Activated CD8-positive, alpha-beta T cell treated with anti-CD3 and anti-CD28 coated beads for 36 hours (primary cell): ENCODE measurements at places on chromosomes 2 and 18. TPM values are rescaled to one million over a fixed set of nuclear protein-coding genes. Genes with fewer than 3 reads are reported as not detected.

DNA sequence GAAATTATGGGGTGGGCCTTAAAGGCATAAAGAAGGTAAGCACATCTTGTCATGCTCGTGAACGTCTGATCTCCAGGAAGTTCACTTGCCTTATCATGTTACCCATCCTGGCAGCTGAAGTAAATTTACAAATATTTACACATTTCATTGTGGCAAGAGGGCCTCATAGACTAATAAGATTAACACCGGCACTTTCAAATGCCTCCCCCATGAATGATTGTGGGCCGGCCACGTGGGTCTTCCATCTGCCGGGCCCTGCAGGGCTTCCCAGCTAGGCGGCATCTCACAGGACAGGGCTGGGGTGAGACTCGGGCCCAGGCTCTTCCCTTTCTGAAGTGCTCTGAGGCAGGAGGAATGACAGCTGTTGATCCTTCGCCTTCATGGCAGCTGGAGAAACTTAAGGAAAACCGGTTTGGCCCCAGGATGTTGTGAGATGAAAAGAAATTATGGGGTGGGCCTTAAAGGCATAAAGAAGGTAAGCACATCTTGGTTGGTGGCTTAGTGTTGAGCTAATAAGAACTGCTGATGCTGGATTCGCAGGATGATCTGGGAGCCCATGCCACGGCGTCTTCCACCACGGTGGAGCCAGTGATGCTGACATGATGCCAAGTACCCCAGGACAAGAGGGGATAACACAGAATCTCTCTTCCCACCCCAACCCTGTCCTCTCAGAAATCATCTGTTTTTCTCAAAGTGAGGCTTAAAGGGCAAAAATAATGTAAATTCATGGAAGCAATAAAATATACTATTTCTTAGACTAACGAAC is 176.3 kb downstream of the SEPTIN10 start:
- H3K27me3 ChIP-seq = no peaks in the 10 kb centered on the region
- no peak overlapping the region for H3K27ac ChIP-seq
- H3K4me3 ChIP-seq = no peak overlapping the region
- DNase-seq = no peak
- H3K36me3 ChIP-seq = peaks cover 30% of the 10 kb centered on the region

DNA sequence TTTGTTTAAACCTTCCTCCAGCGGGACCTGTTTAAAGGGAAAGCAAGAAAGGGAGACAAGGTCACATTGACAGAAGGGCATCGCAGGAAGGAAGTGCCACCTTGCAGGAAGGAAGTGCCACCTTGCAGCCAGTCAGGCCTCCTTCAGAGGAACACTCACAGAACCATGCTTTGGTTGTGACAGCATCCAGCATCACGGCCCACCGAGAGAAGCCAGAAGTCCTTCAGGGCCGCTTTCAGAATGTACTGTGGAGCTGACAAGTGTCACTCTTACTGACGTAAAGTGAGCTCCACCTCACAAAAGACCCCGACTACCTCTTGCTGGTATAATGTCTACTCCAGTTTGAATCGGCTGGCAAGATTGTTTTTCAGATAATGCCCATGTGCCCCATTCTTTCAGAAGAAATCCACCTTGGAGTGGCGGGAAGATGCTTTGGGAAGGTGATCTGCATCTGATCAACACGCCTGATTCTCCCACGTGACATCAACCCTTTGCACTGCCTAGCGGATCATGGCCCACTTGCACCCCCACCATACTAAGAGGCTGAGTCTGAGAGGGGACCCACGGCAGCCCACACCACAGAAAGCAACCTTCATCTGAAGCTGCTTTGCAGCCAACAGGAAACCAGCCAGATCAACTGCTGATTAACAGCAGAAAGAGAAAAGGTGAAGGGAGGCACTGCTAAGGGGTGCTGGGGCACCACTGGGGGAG is 99.8 kb downstream of the UXS1 start:
- DNase-seq = peak; percentile 68
- H3K4me1 ChIP-seq = peaks cover 69% of the 10 kb centered on the region

DNA sequence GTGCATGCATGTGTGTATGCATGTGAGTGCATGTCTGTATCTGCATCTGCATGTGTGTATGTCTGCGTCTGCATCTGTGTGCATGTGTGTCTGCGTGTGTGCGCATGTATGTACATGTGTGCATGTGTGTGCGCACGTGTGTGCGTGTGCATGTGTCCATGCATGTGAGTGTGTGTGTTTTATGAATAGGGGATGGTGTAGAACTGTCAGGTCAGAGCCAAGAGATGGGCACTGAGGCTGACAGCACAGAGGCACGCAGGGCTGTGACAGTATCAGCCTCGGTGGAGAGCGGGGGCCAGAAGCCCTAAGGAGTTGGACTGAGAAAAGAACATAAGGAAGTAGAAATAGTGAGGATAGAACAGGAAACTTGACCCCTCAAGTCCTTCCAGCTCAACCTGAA is 494.0 kb upstream of the MYT1L start:
- no peak overlapping the region for H3K27ac ChIP-seq
- H3K4me1 ChIP-seq = no peaks in the 10 kb centered on the region
- H3K36me3 ChIP-seq = no peaks in the 10 kb centered on the region
- no peak for DNase-seq
- peaks cover 2% of the 10 kb centered on the region for H3K27me3 ChIP-seq

Gene COLEC11
- total RNA-seq = 0.49 TPM

- no peaks in the 10 kb centered on the region for H3K4me1 ChIP-seq
- H3K27me3 ChIP-seq = no peaks in the 10 kb centered on the region
- H3K4me3 ChIP-seq = no peak overlapping the region
- DNase-seq = no peak
- H3K27ac ChIP-seq = no peak overlapping the region
Measured at GRCh38 chr18:55287935-55288868, 299.8 kb downstream of the TCF4 start.

DNA sequence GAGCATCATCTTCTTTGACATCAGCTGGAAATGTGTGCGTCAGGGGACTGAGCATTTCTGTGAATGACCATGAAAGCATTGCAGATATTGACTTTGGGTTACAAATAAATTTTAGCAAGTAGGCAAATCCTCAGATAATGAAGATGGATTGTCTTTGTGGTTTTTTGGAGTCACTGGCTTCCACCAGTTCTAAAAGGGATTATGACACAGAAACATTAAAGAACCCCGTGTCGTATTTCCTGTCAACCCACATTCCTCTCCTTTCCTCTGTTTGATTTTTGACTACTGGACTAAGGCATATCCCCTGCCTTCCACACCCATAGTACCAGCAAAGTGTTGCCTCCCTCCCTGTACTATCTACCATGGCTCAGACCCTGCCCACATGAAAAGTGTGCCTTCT is 268.1 kb downstream of the MYO3B start:
- peaks cover 1% of the 10 kb centered on the region for H3K27me3 ChIP-seq
- no peak for DNase-seq
- H3K4me1 ChIP-seq = no peaks in the 10 kb centered on the region
- no peak overlapping the region for H3K4me3 ChIP-seq

GRCh38 chr2:186968277-186968676 is 119.3 kb upstream of the ZSWIM2 start:
- no peaks in the 10 kb centered on the region for H3K4me1 ChIP-seq
- H3K4me3 ChIP-seq = no peak overlapping the region
- no peak overlapping the region for H3K27ac ChIP-seq
- H3K27me3 ChIP-seq = no peaks in the 10 kb centered on the region
- no peak for DNase-seq
- no peaks in the 10 kb centered on the region for H3K36me3 ChIP-seq

DNA sequence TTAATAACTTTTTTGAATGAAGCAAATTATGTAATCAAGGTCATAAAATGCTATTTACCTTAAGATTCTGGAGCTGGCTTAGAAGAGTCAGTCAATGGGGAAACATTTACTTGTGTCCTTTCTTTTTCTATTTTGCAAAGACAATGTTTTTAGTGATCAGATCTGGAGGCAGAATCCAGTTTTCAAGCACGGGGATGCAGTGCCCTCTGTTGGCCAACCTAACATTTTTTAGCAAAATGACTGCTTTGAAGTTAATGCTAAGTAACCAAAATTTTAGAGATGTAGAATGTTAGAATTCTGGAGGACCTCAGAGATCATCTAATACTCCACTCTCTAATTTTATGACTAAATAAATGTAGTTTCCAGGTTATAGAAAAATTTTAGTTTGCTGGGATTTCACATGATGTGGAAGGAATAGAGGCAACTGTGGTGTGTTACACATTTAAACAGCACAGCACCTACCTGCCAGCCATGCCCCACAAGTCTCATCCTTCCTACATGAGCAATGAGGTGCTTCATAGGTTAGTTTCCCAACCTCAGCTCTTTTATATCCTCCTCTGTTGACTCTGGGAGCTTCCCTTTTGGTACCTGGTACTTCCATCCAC is 23.6 kb upstream of the SLC9A4 start:
- no peaks in the 10 kb centered on the region for H3K36me3 ChIP-seq
- no peak overlapping the region for H3K4me3 ChIP-seq
- H3K4me1 ChIP-seq = peaks cover 10% of the 10 kb centered on the region
- DNase-seq = peak; percentile 75
- no peak overlapping the region for H3K27ac ChIP-seq

Gene TTN
- 4.3 TPM for total RNA-seq

GRCh38 chr2:170862286-170862902 is 45.7 kb downstream of the GAD1 start:
- H3K27ac ChIP-seq = no peak overlapping the region
- H3K4me3 ChIP-seq = no peak overlapping the region
- DNase-seq = no peak
- no peaks in the 10 kb centered on the region for H3K4me1 ChIP-seq
- no peaks in the 10 kb centered on the region for H3K27me3 ChIP-seq
- H3K36me3 ChIP-seq = no peaks in the 10 kb centered on the region

Gene SH3RF3
- total RNA-seq = 2.3 TPM

GRCh38 chr18:72672364-72673184 is 128.4 kb upstream of the CBLN2 start:
- H3K4me3 ChIP-seq = no peak overlapping the region
- no peaks in the 10 kb centered on the region for H3K27me3 ChIP-seq
- no peaks in the 10 kb centered on the region for H3K4me1 ChIP-seq
- no peaks in the 10 kb centered on the region for H3K36me3 ChIP-seq
- peak; percentile 32 for DNase-seq

GRCh38 chr2:190927301-190927700 is 46.7 kb downstream of the GLS start:
- peaks cover 18% of the 10 kb centered on the region for H3K4me1 ChIP-seq
- no peak for DNase-seq
- H3K36me3 ChIP-seq = peaks cover 60% of the 10 kb centered on the region
- H3K27me3 ChIP-seq = no peaks in the 10 kb centered on the region
- no peak overlapping the region for H3K4me3 ChIP-seq

Gene VWC2L
- total RNA-seq = not detected

- no peaks in the 10 kb centered on the region for H3K27me3 ChIP-seq
- no peaks in the 10 kb centered on the region for H3K4me1 ChIP-seq
- H3K4me3 ChIP-seq = no peak overlapping the region
Measured at GRCh38 chr2:15435474-15435873, 125.7 kb downstream of the NBAS start.

DNA sequence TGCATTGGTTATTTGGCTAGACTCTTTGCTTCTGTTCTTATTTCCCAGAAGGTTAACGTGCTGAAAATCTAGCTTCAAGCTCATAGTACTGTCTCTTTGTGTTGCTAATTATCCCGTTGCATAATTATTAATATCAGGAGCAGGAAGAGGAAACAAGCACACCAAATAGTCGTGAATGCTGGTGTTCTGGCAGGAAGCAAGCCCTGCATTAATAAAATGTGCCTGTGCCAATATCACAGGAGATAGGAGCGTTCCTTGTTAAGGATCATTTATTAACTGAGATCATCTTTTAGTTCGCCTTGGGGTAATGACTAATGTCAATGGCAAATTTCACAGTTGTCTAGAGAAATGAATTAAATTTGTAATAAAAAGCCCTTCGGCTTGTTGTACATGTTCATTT is 893.0 kb upstream of the POU3F3 start:
- no peak for DNase-seq
- no peak overlapping the region for H3K4me3 ChIP-seq
- H3K27me3 ChIP-seq = no peaks in the 10 kb centered on the region
- H3K27ac ChIP-seq = no peak overlapping the region

Gene DNPEP
- total RNA-seq = 112 TPM

DNA sequence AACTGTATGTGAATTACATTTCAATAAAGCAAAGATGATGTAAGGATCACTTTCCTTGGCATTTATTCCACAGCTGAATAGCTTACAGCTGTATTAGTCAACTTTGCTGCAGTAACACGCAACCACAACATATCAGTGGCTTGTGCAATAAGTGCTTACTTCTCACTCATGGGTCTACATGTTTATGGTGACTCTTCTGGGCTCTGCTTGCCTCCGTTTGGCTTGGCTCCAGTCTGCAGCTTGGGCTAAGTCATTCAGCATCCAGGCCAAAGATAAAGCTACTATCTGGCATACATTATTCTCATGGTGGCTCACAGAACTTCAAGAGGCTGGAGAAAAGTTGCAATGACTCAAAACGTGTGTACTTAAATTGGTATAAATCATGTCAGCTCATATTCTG is 355.0 kb downstream of the RNF144A start:
- no peak overlapping the region for H3K4me3 ChIP-seq
- H3K27ac ChIP-seq = no peak overlapping the region
- H3K4me1 ChIP-seq = no peaks in the 10 kb centered on the region
- no peak for DNase-seq
- no peaks in the 10 kb centered on the region for H3K27me3 ChIP-seq

- no peak overlapping the region for H3K27ac ChIP-seq
- no peak overlapping the region for H3K4me3 ChIP-seq
- H3K4me1 ChIP-seq = peaks cover 22% of the 10 kb centered on the region
- H3K36me3 ChIP-seq = peaks cover 2% of the 10 kb centered on the region
- no peaks in the 10 kb centered on the region for H3K27me3 ChIP-seq
- DNase-seq = no peak
Measured at GRCh38 chr2:100936972-100937542, 65.0 kb upstream of the RPL31 start.

- no peak overlapping the region for H3K4me3 ChIP-seq
- no peaks in the 10 kb centered on the region for H3K36me3 ChIP-seq
- H3K4me1 ChIP-seq = peaks cover 10% of the 10 kb centered on the region
- H3K27ac ChIP-seq = no peak overlapping the region
- H3K27me3 ChIP-seq = no peaks in the 10 kb centered on the region
Measured at GRCh38 chr2:55173438-55174054, 58.5 kb downstream of the CLHC1 start.

Gene CYTIP
- 520 TPM for total RNA-seq

- H3K4me3 ChIP-seq = no peak overlapping the region
- DNase-seq = no peak
- H3K36me3 ChIP-seq = no peaks in the 10 kb centered on the region
- H3K4me1 ChIP-seq = no peaks in the 10 kb centered on the region
- H3K27me3 ChIP-seq = peaks cover 2% of the 10 kb centered on the region
- H3K27ac ChIP-seq = no peak overlapping the region
Measured at GRCh38 chr2:46850742-46851141, 64.9 kb downstream of the MCFD2 start.

Gene ALK
- total RNA-seq = not detected

Gene HRH4
- total RNA-seq = not detected

Gene MYOM1
- 1.3 TPM for total RNA-seq
